Suppressor macrophage treated with lipopolysaccharide for 4 hours (primary cell): ENCODE measurements at places on chromosomes 2 and 18.

- no peak for DNase-seq
Measured at GRCh38 chr18:45978084-45978483, 11.0 kb upstream of the EPG5 start.

- DNase-seq, result no peak
Measured at GRCh38 chr18:59980188-59980637, 80.4 kb downstream of the PMAIP1 start.

DNA sequence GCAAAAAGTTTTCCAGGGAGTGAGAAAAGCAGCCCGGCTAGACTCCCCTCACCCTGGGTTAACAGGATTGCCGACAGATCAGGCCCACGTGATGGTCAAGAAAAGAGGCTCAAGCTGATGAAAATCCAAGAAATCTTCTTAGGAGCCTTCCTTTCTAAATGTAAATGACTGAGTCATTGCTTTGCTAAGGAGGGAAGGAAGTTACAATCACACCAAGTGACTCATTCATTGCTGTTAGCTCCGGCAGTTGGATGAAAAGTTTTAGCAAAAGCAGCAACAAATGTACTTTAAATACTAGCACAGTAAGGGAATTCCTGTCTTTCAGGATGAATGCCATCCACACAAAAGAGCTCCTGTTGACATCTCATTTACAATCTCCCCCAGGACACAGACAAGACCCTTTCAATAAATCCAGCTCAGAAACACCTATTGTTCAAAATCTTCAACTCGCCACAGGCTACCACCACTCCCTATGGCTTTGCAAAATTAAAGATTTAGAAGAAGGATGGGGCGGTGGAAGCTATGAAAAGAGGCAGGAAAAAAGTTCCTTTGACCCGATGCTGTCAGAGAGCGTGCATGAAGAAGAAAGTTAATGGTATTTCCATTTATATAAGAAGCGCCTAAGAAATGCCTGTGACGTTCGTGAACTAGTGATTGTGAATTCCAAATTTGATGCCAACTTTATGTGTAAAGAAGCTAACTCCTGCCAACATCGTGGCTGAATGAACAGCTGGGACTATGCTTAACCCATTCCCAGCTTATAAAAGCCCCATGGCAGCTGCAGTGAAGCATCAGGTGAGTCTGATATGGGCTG is 153.7 kb downstream of the TGIF1 start:
- peak; percentile 94 for DNase-seq

DNA sequence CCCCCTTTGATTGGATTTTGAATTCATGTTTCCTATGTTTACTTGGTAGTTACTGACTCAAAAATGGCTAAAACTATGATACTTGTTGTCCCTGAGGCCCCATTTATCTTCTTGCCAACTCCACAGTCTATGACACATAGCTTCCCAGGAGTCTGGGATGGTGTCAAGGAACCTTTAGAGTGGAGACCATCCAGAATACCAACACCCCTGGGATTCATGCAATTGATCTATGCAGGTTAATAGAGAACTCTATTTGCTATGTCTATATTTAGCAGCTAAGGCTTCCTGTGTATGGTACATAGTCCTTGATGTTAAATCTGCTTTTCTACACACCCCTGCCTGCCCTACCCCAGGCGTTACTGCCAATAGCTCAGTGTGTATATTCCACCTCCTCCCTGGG is 218.5 kb upstream of the HDAC4 start:
- no peak for DNase-seq
